ENCODE measurements at places on chromosomes 4 and X.

- DNase-seq, result no peak
These were observed 18.0 kb upstream of the MANBA start for GRCh38 chr4:102778720-102779119.

DNA sequence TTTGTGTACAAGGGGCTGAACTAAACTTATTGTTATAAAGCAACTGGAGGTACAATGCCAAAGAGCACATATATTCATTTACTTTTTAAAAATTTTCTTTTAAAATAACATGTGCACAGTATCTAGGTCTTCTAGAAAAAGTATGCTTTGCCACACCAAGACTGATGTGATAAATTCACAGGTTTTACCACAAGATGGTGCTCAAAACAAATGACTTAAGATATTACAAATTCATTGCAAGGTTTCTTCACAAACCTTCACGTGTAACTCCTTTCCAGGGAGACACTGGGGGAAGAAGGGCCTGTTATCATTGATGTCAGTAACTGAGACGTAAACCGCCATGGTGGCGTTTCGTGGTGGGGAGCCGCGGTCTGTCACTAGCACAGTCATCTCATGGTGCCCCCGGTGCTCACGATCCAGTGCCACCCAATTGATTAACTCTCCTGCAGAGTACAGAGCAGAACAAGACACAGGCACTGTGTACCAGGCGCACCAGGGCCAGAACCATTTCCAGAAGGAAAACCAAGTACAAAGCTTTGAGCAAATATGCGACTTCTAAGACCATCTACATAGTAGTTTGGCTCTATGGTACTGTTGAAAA is 162.2 kb downstream of the DCHS2 start:
- peak; percentile 43 for DNase-seq

DNA sequence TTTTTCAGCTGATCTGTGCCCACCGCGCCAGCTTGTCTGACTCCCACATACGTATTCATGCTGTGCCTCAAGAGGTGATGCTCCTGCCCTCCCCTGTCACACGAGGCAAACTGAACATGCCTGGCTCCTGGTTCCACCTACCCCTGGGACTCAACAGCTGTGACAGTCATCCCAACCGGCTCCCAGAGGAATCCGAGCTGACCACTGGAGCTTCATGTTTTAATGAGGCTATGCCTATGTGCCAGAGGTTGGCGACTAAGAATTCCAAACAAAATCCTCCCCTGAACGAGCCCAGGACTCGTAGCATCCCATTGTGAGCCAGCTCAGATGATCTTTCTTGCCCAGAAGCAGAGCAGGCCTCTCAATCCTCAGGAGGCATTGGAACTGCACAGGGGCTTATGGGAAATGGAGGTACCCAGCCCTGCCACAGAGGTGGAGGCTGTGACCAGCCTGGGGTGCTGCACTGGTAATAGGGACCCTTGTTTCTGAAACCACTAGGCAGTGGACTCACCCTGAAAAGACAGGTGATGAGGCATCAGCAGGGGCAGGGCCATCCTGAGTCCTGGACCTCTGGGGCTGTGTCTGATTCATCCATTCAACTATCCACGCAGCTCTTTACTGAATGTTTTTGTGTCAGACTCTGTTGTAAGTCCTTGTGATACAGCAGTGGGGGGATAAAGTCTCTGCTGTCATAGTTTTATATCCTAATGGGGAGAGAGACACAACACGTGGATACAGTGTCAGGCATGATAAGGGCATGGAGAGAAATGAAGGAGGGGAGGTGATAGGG is 325.0 kb downstream of the EVC2 start:
- no peak for DNase-seq

GRCh38 chr4:83013420-83013867 is 2.8 kb upstream of the LIN54 start:
- DNase-seq, result no peak

- DNase-seq, result no peak
These were observed 58.1 kb downstream of the MAML3 start for GRCh38 chr4:140095694-140096482.

DNA sequence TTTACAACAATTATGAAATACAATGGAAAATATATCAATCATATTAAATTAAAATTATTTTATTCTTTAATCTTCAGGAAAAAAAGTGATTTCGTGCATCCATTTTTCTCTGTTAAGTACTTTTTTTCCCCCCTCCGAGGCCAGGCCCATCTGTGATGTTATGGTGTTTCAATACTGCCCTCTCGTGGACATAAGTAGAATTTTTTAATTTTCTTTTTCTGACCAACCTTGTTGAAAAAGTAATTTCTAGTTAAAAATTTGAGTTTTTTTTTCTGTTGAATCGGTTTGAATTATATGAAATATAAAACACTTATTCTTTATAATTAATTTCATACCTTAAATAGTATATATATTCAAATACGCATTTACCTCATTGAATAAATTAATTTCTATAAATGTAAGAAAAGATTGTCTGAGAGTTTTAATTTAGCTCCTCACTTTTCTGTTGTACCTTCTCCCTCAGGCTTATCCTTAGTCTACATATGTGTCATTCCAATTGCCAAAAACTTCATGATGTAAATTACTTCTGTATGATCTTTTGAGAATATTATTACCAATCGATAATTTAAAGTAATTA is 175.8 kb upstream of the TECRL start:
- DNase-seq, result no peak

- no peak for DNase-seq
These were observed 37.1 kb upstream of the ELF2 start for GRCh38 chr4:139214039-139214534.

DNA sequence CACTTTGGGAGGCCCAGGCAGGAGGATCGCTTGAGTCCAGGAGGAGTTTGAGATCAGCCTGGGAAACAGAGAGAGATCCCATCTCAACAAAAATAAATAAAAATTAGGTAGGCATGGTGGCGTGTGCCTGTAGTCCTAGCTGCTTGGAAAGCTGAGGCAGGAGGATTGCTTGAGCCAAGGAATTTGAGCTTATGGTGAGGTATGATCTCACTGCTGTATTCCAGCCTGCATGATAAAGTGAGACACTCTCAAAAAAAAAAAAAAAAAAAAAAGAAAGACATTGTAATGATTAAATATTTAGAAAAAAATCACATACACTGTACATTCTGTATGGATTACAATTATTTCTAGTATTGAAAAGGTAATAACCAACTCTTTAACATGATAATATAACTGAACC is 87.1 kb downstream of the SLIT2 start:
- no peak for DNase-seq

GRCh38 chr4:54228961-54229501 is at the start of gene PDGFRA:
Gene PDGFRA, plus strand, starts transcription at chr4:54229293. Its CDS starts 29,476 bp downstream, at chr4:54258769.
- DNase-seq, result no peak

DNA sequence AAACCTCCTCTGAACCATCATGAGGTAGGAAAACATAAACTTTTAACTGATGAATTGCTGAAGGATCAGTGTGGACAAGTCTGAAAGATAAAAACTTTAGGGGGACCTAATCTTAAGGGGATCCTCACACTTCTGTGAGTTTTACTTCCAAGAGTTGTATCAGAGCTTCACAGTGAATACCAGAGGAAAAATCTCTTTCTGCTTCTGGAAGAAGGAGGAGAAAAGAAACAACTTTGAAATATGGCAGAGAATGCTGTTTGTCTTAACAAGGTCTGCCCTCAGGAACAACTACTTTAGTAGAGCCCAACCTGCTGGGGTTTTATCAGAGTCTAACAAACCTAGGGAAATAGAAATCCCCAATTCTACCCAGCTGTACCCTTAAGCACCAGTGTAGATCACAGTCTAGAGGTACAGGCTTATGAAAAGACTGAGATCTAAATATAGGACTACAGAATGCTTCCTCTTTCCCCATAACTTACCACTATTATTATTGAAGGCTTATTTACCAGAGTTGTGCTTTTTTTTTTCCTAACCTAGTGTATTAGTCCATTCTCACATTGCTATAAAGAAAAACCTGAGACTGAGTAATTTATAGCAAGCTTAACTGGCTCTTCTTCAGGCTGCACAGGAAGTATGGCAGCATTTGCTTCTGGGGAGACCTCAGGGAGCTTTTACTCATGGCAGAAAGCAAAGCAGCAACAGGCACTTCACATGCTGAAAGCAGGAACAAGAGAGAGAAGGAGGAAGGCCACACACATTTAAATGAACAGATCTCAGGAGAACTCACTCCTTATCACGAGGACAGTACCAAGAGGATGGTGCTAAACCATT is 167.9 kb downstream of the CAMK2D start:
- no peak for DNase-seq

DNA sequence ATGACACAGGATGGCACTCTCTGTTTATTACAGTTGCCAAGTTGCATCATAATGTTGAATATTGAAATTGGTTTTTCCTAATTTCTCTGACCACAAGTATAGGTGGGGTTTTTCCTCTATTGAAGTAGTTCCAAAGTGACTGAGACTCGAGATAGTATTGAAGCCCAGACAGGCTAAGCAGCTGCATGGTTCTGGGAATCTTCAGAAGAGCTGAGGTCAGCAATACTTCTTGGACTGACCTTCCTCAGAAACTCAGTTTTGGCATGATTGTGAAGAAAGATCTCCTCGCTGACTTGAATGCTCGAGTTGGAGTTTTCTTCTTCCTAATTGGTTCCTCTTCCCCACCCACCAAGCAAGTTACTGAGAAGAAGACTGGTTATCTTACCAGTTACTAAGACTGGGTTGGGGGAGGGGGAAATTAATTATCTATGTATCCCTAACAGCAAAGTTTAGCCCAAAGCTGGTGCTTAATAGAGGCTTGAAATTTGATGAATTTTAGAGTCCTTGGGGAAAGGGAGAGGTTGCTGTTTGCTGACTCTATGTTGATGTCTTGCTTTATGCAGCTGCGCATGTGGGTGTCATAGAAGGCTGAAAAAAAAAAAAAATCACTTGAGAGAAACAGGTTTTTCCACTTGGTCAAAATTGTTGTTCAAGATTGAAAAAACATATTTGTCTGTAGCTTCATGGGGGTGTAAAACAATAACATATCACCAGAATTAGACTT is 91.1 kb downstream of the P2RY10 start:
- no peak for DNase-seq

DNA sequence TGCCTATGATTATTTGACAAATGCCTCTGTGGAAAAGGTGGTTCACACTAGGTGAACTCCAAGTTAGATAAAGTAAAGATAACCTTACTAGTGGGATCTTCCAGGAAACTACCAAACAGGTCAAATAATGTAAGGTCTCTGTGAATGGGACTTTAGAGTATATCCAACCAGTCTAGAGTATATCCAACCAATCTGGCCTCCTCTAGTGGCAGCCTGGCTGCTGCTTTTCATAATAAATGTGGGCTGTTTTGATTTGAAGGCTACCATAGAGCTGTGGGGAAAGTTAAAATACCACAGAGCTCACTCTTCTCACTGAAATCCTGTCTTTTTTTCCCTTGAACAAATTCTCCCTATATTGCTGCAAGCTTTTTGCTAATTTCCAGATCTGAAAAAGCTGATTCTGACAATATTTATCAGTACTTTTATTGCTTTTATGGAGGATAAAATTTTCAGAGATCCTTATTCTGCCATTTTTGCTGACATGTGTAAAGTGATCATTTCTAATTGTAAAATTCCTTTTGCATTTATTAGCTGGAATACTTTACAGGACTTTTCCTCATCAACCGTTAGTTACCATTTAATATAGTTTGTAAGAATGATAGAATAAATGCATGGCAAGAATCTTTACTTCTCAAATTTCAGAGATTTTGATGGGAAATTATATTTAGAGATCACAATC is 111.3 kb downstream of the TET2 start:
- no peak for DNase-seq

DNA sequence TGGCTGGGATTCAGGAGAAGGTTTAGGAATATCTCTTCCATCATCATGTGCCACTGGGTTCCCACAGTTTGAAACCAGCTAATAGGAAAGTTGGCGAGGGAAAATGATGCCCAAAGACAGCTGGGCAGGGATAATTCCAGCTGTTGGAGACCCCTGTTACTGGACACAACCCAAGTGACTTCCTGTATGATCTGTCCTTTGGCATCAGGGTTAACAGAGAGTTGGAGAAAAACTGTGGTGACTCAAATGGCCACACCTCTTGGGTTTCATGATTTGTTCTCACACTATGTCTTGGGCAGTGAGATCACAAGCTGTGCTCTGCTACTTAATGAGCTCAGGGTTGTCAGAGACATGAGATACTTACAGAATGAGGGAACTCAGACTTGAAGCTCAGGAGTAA is 3.8 kb downstream of the FGF16 start:
- no peak for DNase-seq

GRCh38 chr4:163108614-163109013 is 58.1 kb downstream of the NAF1 start:
- DNase-seq, result no peak

DNA sequence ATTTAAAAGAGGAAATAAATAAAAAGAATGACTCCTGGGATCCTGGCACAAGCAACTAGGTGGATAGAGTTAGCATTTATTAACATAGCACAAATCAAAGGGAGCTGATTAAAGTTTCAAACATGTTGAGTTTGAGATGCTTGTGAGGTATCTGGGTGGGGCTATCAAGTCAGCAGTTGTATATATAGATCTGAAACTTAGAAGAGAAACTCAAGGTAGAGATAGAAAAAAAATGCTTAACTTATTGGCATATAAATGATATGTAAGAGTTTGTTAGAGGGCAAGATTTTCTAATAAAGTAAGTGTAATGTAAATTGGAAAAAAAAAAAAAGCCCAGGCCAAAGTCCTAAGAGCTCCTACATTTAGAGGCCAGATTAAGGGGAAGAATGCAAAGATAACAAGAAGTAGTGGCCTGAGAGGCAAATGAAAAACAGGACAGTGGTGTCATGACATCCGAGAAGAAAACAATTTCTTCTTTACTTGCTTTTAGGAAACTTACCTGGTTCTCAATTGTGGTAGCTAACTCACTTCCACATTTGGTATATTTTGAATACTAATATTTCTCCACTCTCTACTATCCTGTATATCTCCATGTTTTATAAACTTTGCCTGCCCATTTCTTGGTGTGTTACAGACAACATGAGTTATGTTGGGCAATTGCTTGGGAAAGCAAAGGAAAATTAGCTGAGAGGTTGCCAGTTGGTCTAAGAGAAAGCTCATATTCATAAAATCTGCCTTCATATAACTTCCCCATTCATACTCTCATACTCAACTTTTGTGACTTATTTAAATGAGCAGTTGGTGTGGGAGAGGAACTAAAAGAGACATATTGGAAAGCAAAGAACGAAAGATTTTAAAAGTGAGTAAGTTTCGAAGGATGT is 169.2 kb downstream of the PARM1 start:
- DNase-seq, result no peak

DNA sequence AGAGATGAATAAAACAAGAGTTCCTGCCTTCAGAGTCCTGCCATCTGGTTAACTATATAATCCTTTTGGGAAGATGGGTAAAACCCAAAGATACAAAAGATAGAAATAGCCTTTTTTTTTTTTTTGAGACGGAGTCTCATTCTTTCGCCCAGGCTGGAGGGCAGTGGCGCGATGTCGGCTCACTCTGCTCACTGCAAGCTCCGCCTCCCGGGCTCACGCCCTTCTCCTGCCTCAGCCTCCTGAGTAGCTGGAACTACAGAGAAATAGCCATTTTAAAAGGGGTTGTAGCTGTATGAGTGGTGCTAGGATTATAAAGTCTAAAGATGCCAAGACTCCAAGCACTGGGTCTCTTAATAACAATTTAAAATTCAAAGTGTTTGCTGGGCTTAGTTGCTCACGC is 97.2 kb downstream of the KDR start:
- DNase-seq, result no peak

All from dorsolateral prefrontal cortex (tissue), 122 donors.